GM04504 (cell line): ENCODE measurements at places on chromosomes 1 and 21.

DNA sequence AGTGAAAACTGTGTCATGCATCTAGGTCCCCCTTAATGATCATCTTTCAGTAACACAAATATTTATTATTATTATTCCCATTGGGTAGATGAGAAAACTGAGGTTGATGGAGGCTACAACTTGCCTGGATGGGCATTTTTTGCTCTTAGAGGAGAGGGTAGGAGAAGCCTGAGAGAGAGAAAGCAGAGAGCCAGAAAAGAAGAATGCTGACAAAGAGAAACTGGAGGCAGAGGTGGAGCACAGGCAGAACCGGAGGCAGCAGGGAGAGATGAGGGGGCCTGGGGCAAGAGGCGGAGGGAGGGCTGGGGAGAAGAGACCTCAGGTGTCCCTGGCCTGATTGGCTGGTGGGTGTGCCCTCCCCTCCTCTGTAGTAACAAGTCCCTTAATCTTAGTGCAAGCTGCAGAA lies 4.1 kb downstream of the BLACAT1 start:
- no peak for DNase-seq

DNA sequence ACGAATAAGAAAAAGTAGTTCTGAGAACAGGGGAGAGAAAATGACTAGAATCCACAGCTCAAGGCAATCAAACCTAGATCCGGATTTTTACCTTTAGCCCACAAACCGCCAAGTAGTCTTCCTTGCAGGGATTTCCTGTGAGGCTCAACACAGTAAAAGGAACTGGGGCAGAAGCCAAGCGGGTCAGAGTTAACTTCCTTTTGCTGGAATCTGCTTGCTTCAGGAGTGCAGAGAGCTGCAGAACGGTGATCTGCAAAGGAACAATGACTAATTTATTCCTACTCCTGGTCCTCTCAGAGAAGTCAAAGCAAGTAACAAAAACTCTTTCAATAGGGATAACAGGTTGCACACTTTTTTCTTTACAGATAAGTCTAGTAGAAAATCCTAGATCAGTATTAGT lies 53.4 kb downstream of the UBR4 start:
- DNase-seq: no peak

DNA sequence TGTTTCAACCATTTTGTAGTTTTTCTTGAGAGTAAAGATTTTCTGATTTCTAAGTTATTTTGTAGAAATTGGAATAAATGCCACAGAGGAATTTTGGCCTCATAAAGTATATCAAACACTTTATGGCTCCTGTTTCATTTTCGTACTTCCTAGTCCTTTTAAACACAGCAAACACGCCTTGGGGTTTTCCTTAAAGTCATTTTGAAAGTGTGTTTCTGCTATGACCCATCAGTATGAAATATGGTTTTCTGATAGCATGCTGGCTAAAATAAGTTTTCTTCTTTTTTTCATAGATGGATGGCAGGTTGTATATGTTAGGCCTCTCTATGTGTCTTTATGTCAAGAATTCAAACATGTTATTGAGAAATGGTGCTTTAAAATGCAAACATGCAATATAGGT lies 940.1 kb upstream of the TMPRSS15 start:
- no peak for DNase-seq

GRCh38 chr21:25188677-25189079 lies 418.6 kb downstream of the MRPL39 start:
- DNase-seq: no peak

DNA sequence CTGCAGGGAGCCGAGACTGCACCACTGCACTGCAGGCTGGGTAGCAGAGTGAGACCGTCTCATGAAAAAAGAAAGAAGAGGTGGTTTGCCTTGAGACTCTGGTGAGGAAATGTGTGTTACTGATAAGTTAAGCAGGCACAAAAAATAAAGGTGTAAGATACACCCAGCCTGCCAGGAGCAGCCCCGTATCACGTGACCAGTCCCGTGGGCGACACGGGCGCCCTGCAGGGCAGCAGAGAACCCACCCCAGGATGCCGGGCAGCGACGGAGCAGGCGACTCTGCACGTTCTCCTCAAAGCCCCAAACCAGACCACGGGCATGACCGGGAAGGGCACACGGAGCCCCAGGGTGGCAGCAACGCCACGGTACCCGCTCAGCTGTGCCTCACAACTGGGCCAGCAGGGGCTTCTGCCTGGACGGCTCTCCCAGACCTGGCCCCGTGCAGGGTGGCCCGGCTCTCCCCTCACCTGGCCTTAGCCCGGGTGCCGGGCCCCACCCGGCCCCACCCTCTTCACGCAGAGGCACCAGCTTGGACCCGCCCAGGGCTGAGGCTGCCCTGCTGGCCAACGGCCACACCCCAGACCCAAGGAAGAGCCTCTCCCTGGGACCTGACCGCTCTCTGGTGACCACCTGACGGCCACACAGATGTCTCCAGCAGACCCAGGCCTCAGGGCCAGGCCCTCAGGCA lies 8.1 kb upstream of the TNFRSF4 start:
- no peak for DNase-seq

GRCh38 chr1:165992533-165992932 lies 165.1 kb downstream of the UCK2 start:
- DNase-seq: no peak

- no peak for DNase-seq
Observed at GRCh38 chr1:190140644-190141043, 337.0 kb downstream of the BRINP3 start.

DNA sequence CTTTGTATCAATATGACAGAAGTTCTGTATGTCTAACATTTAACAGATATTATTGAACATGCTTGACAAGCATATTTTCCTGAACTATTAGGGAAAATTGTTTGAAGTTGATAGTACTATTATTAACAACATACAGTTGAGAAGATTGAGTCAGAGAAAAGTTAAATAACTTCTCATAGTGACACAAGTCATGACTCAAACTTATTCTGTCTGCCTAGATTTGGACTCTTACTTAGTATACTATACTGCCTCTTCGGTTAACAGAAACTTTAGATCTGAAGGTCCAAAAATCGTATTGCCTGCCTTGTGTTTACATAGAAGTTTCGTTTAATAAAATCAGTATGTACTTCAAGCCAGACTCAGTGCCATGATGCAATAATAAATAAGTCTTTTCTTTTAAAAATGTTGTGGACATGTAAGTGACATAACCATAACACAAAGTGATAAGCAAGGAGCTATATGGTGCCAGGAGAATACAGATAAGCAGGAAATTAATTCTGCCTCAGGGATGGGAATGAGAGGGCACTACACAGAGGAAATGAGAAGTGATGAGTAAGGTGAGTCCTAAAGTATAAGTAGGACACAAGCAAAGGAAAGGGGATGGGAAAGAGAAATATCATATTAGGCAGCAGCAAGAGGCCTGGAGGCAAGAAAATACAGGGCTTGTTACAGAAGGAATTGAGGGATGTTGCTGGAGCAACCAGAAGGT lies 48.1 kb downstream of the LHX9 start:
- DNase-seq: no peak

DNA sequence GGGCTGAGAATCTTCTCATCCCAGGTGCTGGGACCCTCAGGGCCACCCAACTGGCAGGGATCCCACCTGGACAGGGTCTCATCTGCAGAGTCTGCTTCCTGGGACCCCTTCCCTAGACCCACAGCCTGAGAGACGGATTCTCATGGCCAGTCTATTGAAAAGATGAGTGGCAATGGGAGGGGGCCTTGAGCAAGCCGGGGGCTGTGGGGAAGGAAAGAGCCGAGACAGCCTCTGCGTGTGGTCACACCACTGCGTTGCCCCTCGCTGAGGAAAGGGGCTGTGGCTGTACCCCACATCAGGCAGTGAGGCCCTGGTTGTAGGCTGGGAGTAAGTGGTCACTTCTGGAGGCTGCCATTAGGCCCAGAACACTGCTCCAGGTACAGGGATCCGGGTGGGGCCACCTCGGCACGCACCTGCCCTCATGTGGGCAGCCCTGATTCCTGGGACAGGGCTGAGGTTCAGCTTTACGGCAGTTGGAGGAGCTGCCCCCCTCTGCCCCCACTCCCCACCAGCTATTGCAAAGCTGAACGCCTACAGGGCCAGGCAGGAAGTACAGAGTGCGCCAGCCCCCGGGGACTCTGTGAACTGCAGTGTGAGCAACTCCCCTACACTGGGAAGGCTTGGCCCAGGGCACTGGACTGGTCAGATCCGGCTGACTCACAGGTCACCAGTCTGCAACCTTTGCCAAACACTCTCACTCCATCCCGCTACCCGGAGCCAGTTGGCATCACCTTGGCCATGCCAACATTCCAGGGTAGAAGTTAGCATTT lies 106.9 kb downstream of the RIPK4 start:
- no peak for DNase-seq
